ENCODE measurements at places on chromosomes 1 and 21.
A peak's percentile ranks its signal among the peaks of the same experiment; 100 is the strongest.

- DNase-seq = no peak
Observed at GRCh38 chr1:76491737-76492136, 375.5 kb upstream of the ST6GALNAC5 start.

- DNase-seq = no peak
Observed at GRCh38 chr1:27004471-27005165, 8.0 kb downstream of the TENT5B start.

GRCh38 chr1:66346873-66347272, 187.1 kb upstream of the SGIP1 start:
- DNase-seq = no peak

- no peak for DNase-seq
Observed at GRCh38 chr1:118982821-118983557, 5.2 kb downstream of the TBX15 start.

DNA sequence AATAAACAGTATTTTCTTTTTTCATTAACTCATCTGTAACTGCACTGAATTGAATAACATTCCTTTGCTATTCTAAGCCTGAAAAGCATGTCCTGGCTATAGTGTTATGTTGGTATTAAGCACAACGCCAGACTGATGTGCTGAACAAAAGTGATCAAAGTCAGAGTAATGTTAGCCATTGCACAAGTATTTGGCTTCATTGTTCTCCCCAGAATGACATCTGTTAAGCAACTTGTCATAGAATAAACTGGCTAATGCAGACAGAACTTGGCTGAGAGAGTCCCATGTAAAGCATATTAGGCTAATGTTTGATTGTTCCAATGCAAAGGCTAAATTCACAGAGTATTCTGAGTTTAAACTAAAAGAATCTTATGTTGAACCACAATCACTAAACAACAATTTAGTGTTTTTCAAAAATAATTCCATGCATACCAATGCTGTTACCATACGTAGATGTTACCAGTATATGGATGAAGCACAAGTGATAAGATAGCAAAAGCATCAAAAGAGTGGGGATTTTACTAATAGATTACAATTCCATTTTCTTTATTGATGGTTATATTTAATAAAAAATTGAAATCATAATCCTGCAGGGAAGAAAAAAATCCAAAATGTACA, 235.3 kb upstream of the DMRTA2 start:
- no peak for DNase-seq

DNA sequence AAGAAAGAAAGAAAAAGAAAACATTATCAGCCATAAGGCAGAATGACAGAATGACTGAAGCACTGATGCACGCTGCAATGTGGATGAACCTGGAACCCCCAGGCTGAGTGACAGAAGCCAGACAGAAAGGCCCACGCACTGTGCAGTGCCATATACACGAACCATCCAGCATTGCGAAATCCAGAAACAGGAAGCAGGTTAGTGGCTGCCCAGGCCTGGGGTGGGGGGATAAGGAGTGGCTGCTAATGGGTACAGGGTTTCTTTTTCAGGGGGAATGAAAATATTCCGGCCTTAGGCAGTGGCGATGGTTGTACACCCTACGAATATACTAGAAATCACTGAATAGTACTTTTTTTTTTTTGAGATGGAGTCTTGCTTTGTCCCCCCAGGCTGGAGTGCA, 57.0 kb downstream of the CHD5 start:
- no peak for DNase-seq

- DNase-seq = no peak
Observed at GRCh38 chr1:115652236-115652788, 10.5 kb downstream of the VANGL1 start.

DNA sequence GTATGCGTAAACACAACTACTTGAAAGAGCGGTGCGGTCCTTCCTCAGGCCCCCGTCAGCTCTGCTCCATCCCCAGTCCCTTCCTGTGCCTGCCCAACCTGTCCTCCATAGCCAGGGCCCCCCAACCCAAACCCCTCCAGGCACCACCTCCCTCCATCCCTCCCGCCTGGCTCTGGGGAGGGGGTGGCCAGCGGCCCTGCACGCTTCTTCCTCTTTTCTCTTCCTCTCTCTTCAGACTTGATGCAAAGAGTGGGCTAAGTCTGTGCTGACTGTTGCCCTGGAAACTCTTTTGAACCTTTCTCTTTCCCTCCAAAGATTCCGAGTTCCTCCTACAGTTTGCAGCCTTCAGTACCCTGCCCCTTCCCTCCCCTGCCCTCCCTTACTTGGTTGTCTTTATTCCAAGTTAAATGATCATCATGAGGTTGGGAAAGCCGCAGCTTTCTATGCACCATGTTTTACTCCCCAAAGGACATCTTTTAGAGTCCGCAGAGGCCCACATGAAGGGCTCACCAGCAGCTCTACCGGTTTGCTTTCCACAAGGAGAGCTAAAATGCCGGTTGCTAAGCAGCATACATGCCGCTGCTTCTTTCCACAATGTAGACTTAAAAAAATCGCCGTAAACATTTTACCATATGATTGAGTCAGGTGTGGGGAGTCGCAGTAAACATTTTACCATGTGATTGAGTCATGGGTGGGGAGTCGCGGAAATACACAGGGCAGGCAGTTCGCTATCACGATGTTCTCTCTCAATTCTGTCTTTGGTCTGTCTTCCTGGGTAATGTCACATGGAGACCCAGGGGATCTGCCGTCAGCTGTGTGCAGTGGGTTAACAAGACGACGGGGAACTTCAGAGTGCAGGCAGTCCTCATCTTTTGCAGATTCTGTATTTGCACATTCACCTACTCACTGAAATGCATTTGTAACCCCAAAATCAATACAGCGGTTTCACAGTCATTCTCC, 525.3 kb downstream of the KIF26B start:
- no peak for DNase-seq

- DNase-seq = no peak
Observed at GRCh38 chr21:33844104-33844889, 71.3 kb downstream of the ATP5PO start.

GRCh38 chr1:29858646-29859045, 622.3 kb downstream of the PTPRU start:
- no peak for DNase-seq

GRCh38 chr1:4561205-4561604, 93.2 kb upstream of the AJAP1 start:
- no peak for DNase-seq

DNA sequence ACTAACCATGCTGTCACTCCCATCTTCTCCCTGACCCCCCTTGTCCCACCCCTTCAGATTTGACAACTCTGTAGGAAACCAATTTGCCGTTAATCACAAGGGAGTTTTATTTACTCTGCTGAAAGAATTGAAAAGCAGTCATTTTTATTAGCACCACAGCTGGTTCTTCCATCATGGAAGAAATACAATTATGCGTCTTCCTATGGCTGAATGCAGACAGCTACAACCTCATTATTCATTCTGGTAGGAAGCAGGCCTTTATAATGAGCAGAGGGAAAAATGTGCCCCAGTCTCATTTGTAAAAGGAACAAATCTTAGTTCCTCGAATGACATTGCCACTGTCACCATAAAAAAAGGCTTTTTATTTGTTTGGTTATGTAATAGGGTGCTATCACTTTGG, 35.2 kb downstream of the JUN start:
- DNase-seq = no peak

DNA sequence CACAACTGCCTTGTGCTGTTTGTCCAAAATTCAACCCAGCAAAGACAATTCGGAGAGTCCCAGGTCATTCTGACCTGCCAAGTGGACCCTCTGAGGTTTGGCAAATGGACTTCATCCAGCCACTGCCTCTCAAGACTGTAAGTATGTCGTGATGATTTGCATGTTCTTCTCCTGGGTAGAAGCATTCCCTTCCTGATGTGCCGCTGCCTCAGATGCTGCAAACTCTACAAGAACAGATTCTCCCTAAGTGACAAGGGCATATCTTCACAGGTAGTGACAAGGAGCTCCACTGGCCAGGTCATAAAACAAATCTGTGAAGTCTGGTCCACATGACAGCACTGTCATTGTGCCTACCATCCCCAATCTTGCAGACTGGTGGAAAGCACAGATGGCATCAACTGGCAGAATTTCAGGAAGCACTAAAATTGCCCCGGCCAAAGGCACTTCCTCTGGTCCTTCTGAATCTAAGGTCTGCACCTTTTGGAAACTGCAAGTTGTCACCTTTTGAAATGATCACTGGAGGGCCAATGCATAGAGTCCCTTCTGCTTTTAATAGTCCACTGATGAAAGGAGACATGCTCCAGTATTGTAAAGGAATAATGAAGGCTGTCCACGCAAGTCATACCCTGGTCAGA, 27.4 kb downstream of the POFUT2 start:
- DNase-seq = no peak

DNA sequence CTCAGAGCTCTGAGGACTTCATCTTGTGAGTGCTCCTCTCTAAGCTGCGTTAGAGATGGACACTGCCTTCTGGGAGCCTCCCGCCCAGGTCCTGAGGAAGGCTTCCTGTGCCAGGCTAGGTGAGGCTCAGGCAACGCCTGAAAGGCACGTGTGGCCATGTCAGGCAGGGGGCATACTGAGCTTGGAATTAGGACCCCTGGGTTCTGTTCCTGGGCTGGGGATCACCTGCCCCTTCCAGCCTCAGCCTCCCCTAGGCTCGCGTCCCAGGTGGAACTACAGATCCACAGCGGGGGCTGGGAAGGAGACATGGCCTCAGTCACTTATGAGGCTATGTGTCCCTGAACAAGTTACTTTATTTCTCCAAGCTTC, 10.0 kb upstream of the ASCL5 start:
- DNase-seq = no peak

DNA sequence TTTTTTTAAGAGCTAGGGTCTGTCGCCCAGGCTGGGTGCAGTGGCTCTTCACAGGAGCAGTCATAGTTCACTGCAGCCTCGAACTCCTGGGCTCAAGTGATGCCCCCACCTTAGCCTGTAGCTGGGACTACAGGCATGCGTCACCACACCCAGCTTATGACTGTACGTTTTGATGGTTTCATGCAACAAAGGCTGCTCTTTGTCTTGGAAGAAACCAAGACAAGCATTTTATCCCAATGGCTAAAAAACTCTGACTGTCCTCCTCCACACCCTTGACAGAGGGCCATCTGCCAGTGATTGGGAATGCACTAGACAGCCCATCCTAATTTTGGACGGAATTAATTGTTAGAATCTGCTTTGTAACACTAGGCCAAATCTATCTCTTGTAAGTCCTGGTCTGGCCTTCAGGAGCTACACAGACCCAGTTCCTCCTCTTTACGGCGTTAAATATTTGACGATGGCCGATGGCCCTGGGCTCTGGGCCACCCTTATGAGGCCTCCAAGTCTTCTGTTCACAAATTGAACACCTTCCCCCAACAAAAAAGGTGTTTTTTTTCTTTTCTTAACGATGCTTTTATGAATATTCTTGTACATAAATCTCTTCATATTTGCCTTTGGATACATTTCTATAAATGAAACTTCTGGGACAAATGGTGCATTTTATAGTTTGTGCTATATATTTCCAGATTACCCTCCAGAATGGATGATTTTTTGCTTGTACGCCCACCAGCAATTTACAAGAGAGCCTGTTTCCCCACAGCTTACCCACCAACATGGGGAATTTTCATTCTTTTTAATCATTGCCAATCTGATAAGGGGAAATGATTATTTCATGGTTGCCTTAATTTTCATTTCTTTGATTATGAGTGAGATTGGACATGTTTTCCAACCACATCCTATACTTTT, 104.8 kb upstream of the SLC25A33 start:
- no peak for DNase-seq

- no peak for DNase-seq
Observed at GRCh38 chr1:47405697-47406096, 10.4 kb upstream of the FOXE3 start.

DNA sequence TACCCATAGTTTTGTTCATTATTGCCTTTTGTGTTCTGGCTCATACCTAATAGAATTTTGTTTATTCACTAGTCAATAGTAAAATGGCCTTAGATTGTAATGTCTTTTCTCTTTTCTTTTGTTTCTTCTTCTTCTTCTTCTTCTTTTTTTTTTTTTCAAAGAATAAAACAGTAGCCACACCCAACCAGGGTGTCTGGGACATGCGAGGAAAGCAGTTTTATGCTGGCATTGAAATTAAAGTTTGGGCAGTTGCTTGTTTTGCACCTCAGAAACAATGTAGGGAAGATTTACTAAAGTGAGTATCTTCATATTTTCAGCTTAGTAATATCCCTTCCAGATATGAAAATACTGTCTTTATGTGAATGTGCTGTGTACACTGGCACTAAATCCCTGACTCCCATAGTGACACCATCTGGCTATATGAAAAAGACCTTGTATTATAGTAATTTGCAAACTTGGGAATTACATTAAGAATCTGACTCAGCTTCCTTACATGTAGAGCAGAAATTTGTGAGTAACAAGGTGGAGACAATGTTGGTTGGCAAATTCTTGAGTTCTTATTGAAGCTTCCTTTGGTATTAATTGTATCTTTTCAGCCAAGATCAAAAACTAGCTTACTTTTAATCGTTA, 24.6 kb downstream of the AGO4 start:
- DNase-seq = no peak

DNA sequence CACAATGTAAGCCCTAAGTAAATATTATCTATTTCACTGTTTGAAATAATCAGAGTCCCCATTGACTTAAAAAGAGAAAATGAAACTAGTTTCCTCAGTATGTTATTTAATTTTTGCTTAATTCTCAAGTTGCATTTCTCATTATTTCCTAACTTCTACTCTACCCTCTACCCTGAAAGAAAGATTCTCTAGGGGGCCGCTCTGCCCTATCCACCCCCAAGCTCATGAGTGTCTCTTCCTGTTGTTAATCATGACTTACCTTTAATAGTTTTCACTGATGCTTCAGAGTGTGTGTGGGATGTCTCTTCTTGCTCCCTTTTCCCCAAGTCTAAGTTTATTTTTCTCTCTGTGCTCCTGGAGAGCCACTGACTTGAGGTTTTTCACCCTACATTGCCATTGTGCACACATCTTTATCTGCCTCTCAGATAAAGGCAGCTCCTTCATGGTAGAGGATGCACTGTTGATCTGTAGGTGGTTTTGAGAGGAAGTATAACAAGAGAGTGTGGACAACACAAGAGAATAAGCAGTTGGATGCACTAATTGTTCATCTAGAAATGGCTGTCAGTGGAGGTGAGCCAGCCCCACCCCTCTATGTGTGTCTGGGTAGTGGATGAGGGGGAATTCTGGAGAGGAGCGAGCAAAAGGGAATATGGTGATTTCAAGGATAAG, 261.7 kb downstream of the CHRM3 start:
- no peak for DNase-seq

DNA sequence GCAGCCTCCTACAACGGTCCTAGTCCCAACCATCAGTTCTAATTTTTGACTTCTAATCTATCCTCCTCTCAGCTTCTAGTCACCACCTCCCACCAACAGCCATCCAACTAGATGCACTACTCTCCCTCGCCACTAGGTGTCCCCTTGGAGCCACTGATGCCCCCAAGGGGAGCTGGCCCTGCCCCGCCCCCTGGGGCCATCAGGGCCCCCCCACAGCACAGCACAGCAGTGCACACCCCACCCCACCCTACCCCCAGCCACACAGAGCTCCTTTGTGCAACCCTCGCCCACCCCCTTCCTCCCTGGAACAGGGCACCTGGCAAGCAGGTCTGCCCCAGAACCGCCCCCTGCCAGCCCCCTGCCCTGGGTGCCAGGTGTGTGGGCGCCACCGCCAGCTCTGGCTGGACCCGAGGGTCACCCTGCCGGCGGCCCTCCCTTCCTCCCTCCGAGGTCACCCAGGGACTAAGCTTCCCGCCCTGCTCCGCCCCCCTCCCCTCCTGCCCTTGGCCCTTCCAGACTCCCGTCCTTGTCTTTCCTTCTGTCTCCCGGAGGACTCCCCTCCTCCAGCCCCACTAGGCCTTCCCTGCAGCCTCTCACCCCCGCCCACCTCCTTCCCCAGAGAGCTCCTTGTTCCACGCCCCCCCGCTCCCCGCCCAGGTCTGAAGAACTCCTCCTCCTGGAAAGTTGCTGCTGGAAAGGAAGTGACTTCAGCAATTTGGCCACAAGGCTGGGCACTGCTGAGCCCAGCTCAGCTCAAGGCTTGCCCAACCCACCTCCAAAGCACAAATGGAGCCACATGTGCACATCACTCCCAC, 47.0 kb downstream of the AHDC1 start:
- DNase-seq = peak; percentile 73
